ENCODE measurements at places on chromosomes 13 and 19. TPM values are rescaled to one million over a fixed set of nuclear protein-coding genes. Genes with fewer than 3 reads are reported as not detected.

The RB1 gene
- 3.2 TPM for total RNA-seq

The ZNF529 gene
- 10.4 TPM for total RNA-seq

DNA sequence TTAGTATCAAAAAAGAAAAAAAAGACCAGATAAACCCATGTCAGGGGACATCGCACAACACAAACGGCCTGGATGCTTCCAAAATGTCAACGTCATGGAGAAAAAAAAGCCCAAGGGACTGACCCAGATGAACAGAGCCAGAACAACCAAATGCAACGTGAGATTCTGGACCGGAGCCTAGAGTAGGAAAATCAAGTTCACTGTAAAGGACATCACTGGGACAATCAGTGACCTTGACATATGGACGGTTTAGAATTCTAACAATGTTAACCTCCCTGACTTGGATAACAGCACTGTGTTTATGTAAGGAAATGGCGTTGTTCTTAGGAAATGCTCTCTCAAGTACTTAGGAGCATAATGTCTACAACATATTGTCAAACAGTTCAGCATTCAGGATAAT, 15.1 kb upstream of the EMP3 start:
- DNase-seq, result no peak

GRCh38 chr19:8681345-8682029, 17.1 kb downstream of the ACTL9 start:
- no peak for DNase-seq

The ARGLU1 gene
- 15.2 TPM for total RNA-seq

DNA sequence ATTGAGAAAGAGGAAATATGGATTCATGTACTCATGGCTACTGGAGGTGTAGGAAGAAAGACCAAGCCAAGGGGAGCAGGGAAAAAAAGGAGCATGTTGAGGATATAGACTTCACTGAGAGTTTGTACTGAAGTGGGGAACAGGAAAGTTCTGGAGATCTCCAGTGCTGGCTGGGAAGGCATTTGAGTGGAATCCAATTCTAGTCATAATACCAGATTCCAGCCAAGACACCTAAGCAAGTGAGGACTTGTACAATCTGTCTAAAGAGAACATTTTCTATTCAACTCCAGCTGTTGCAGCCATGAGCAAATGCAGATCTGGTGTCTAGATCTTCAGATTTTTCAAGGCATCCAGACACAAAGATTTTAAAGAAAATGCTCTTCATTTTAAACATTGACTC, 412.5 kb downstream of the OXGR1 start:
- no peak for DNase-seq

The SERTM1 gene
- not detected for total RNA-seq

DNA sequence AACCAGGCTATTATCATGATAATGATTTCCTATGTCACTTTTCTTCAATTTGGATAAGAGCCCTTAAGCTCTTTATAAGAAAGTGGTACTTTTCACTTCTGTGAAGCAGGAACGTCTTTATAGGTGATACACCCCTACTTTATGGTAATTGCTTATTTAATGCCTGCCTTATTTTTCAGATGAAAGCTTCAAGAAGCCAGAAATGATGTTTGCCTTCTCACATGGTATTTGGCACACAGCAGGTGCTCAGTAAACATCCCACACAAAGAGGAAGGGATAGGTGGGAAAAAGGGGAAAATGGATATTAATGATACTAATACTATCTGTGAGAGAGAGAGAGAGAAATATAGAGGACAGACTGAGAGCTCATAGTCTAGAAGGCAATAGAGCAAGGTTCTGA, 29.0 kb upstream of the WASF3 start:
- no peak for DNase-seq

- no peak for DNase-seq
Measured at GRCh38 chr19:36973844-36974195, 57.7 kb downstream of the ZNF568 start.

The DACH1 gene
- not detected for total RNA-seq

- no peak for DNase-seq
Measured at GRCh38 chr19:31383553-31383952, 34.3 kb upstream of the TSHZ3 start.

- peak; percentile 84 for DNase-seq
Measured at GRCh38 chr13:38398711-38399493, 49.3 kb downstream of the UFM1 start.

GRCh38 chr19:27722625-27723024, 1490.3 kb downstream of the UQCRFS1 start:
- DNase-seq, result no peak

DNA sequence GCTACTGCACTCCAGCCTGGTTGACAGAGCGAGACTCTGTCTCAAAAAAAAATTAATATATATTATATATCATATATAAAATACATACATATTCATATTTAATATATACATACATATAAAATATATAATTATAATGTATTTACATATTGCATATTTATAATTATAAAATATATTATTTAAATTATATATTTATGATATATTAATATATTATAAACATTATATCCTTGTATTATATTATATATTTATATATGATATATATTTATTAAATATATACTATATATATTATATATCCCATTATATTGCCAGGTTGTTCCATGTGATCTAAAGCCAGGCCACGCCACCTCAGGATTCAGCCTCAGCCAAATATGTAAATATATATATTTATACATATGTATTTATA, 9.7 kb downstream of the BRME1 start:
- DNase-seq, result no peak

DNA sequence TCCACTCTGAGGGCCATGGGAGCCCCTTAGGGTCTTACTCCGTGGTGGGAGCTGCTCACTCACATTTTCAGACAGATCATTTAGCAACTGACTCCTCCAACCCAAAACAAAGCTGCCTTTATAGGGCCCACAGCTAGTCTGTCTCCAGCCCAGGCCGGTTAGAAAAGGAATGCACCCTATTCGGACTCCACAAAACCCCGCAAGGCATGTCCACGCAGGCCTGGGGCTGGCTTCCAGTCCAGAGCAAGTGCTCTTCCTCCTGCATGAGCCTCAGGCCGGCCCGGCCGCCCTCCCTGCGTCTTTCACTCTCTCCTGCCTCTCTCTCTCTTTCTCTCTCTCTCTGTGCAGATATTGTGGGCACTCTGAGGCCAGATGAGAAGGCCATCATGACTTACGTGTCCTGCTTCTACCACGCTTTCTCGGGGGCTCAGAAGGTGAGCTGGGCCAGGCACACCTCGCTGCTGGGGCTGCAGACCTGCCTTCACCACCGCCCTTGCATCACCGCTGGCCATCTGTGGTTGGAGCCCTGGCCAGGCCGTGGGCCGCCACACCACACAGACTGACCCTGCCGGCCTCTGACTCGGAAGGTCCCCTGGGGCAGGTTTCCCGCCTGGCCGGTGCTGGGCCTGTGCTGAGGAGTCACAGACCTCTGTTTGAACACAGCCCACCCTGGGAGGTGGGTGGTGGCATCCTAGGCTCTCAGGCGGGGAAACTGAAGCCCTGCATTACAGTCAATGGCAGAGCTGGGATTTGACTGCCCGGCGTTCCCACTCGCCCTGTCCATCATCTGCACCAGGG, 33.1 kb downstream of the CAPN12 start:
- peak; percentile 78 for DNase-seq

GRCh38 chr13:101944521-101944920, 457.3 kb downstream of the FGF14 start:
- DNase-seq, result peak; percentile 7

DNA sequence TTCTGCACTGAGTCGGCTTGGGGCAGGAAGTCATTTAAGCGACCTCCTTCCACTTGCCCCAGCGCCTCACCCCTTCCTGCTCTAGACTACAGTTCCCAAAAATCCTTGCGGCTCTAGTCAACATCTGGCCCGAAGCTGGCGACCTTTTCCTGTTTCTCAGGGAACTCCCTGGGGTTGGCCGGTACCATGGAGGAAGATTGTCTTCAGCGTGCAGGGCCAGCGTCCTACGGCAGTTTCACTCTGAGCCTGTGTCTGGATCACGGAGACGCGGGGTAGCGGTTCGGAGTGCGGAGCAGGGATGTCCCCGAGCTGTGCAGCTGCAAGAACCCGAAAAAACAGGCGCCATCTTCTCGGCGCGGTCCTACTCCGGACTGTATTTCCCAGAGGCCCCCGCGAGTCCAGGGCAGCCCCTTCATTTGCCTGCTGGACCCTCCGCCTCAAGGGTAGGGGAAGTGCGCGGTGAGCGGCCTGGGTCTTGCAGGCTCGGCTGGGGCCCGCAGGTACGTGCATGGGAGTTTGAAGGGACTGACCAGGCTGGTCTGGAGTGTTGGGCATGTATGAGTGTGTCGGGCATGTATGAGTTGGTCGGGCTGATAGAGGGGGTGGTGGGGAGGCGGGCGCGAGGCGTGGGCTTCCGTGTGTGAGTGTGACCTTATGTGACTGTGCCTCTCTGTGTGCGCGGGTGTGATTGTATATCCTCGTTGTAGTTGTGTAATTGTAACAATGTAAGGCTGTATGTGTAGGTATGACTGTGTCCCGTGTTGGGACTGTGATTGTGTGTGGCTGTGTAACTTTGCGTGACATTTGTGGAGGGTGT, at the start of gene ZNF383:
ZNF383 (plus strand) TSS at position 440 of the 817 bp plus-strand sequence. CDS start 12,240 bp downstream, outside the sequence.
- peak; percentile 88 for DNase-seq

DNA sequence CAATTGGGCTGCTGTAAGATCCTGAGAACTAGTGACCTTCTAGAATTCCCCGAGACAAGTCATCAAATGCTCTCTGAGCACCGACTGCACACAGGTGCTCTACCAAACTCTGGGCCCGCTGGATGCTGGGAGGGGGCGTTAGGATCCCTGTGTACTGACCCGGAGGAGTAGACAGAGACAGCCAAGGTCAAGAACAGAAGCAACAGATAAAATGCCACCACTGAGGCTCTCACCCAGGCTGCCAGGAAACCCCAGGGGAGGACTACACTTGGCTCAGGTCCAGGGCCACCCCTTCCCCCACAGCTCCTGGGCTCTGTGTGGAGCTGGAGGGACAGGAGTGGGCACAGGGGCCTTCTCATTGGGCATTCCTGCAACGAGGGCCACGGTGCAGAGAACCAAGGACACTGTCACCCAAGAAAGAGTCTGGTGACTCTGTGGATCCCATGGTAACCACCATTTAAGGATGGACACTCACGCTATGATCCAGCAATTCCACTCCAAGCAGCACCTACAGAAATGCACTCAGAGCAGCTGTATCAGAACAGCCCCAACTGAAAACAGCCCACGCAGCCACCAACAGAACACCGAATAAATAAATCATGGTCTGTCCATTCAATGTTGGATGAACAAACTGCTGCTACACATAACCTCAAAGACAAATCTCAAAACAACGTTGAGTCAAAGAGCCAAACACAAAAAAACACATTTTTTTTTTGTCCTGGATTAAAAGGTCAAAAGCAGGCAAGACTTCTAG, 16.8 kb upstream of the SLC35E1 start:
- DNase-seq, result no peak

The COL4A2 gene
- 110 TPM for total RNA-seq

The LILRB2 gene
- not detected for total RNA-seq

The TEX29 gene
- not detected for total RNA-seq

The OLFM2 gene
- 0.39 TPM for total RNA-seq

GRCh38 chr13:48731001-48731658, 77.4 kb downstream of the CYSLTR2 start:
- DNase-seq, result peak; percentile 59

GRCh38 chr13:80359414-80359777, 18.5 kb upstream of the SPRY2 start:
- DNase-seq, result no peak

The JUNB gene
- 92.5 TPM for total RNA-seq

DNA sequence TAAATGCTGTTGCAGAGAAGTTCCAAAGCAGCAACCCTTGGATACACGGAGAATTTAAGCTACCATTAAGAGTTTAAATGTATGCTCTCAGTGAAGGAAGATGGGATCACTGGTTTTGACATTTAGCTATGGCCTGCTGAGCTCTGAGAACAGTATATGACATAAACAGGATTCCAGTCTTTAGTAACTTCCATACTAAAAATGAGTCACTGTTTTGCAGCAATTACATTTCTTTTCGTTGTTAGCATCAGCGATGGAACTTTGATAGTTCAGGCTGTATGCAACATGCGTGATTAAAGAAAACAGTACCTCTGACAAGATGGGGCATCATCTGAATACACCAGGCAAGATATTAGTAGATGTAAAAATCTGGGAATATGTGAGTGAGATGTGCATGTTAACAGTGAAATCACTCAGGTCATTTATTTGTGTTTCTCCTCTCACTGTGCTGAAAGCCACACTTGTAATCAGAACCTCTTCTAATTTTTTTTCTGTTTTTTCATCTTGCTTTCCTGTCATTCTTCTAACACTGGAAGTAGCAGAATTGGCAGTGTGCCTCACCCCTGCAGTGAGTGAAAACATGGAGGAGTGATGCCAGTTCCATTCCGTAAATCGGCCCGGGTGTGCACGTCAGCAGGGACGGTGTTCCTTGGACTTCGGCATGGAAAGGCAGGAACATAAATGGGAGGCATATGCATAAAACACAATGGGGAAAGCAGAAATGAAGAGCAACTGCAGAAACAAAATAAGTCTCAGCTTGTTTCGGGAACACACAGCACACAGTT, 361.5 kb downstream of the OXGR1 start:
- DNase-seq, result no peak

GRCh38 chr19:4403005-4403761, 743 bp downstream of the CHAF1A start:
- no peak for DNase-seq

The HIF3A gene
- total RNA-seq, result not detected

DNA sequence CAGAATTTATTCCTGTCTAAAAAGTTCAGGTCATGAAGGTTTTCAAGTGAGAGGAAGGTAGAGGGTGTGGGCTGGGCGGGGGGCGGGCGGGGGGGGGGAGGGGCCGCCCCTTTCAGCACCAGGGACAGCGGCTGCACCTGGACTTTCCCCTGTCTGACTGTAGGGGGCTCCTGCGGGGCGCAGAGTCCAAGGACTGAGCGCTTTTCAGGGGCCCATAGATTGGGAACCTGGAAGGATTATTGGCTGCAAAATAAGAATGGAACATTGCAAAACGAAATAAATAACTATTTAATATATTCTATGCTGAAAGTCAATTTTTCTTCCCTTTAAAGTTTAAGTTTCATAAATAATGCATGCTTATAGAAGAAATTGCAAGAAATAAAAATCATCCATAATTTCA, 8.9 kb upstream of the CYP4F3 start:
- DNase-seq, result no peak

The SEMA6B gene
- total RNA-seq, result 1.6 TPM

GRCh38 chr13:24863748-24864540, 100.0 kb downstream of the RNF17 start:
- no peak for DNase-seq

The ZNF709 gene
- total RNA-seq, result 3.2 TPM

GRCh38 chr19:7874076-7874896, at the start of gene PRR36:
Gene PRR36 (minus strand): TSS chr19:7874390. CDS start chr19:7873689, 701 bp downstream.
- DNase-seq, result peak; percentile 36

The GFY gene
- not detected for total RNA-seq

DNA sequence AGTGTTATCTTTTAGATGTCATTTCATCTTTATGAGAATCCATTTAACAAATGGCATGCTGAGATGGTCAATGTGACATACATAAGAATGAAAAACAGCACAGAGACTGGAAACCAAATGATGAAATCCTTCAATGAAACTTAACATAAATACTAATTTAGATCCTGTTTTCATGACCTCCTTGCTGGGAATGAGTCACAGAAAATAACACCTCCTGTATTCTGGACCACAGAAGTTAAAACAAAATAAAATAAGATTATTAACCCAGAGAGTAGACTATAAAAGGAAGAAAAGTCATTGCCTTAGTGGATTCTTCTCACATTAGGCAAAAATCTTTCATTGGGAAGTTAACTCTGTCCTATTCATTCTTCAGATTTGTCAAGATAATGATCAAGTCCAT, 1.6 kb downstream of the DIAPH3 start:
- DNase-seq, result peak; percentile 22

The SYNE4 gene
- total RNA-seq, result not detected

The ATP8A2 gene
- total RNA-seq, result 0.47 TPM
